Esophagus squamous epithelium (tissue), 5 donors: ENCODE measurements at places on chromosomes 11 and 22.

GRCh38 chr11:65298655-65299179, 15.9 kb upstream of the CDC42EP2 start:
- no peak for DNase-seq

DNA sequence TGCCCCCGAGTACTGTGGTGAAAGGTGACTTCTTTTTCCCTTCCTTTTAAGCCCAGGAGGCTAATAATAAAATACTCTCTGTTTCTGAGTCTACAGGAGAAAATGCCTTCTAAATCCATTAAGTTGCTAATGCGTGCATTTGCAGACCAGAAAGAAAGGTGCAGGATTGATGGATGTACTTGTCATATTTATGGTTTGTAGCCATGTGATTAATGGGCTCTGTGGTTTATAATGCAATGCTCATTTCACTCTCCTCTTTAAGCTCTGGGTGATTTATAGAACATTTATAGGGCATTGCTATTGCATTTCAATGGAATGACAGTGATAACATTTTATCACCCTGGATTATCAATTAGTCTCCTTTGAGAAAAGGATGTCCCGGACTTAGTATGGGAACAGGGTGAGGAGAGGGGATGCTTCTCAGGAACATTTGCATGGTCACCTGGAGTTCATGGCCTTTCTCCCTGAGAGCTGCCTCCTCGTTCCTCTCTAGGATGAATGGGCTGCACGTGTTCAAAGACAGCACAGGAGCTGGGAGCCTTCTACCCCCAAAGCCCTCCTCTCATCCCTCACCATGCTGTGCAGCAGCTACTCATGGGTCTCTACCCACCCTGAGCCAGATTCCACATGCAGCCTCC, 82.8 kb upstream of the HMGXB4 start:
- no peak for DNase-seq

GRCh38 chr11:86938203-86938899, 16.8 kb downstream of the FZD4 start:
- DNase-seq = no peak

DNA sequence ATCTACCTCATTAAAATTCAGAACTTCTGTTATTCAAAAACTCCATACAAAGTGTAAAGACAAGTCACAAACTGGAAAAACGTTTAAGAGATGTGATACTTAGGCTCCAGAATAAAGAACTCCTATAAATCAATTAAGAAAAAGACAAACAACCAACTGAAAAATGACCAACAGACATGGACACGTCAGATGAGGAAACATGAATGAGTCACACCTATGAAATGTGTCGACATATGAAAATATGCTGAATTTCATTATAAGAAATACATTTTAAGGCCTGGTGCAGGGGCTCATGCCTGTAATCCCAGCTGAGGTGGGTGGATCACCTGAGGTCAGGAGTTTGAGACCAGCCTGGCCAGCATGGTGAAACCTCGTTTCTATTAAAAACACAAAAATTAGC, 78.7 kb downstream of the ENTHD1 start:
- no peak for DNase-seq

GRCh38 chr22:17097701-17098100, 12.9 kb downstream of the IL17RA start:
- no peak for DNase-seq

DNA sequence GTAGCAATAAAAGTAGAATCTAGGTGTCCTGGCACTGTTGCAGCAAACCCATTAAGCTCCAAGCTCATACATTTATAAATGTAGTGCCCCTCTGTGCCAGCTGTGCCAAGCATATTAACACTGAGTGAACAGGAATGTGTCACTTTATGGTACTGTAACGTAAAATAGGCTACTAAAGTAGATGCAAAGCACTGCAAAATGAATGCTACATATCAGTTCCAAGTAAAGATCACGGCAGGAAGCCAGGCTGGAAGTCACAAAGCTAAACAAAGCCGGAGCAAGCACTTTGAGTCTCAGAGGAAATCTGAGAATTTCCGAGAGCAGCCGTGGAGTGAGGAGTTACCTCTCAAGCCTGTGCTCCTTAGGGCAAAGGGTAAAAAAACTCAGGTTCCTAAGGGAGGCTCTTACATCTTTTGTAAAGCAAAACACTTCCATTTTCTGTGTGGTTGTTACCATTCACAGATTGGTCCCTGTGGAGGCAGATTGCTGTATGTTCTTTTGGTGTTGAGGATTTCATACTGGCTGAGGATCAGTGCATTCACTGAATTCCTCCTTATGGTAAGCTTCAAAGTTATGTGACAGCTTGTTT, 85.7 kb downstream of the WNT11 start:
- no peak for DNase-seq

- DNase-seq = no peak
Observed at GRCh38 chr11:47289856-47290255, 19.9 kb downstream of the MADD start.

DNA sequence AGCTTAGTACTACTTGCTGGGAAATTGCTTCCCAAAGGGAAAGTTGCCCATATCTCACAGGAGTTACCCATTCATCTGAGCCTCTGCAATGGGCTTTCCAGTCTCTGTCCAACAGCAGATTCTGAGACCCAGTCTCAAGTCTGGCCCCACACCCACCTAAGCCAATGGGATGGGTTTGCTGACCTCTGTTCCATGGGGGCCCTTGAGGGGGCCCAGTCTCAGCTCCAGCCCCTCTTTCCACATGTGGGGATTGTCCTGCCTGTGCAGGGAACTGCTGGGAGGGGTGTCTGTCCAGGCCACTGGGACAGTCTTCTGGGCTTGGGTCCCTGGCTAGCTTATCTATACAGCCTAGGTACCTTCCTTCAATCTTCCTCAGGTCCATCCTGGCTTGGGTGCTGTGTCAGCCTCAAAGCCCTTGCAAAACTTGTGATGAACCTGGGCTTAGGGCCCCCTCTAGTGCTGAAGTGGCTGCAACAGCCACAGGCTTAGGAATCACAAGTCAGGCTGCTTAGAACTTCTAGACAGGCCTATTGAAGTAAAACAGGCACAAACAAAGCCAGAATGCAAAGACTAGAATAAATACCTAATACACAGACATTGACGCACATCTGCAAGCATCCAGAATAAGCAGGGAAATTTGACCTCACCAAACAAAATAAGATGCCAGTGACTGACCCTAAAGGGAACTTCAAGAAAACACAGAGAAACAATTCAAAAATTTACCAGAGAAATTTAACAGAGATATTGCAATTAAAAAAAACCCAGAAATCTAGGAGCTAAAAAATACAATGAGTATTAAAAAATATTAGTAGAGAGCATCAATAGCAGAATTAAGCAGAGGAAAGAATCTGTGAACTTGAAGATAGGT, 11.7 kb upstream of the PATL1 start:
- DNase-seq = no peak

GRCh38 chr11:57597461-57597915, at the start of gene SERPING1:
SERPING1 (plus strand) TSS chr11:57597685; CDS start chr11:57598271, 586 bp downstream.
- DNase-seq = no peak

GRCh38 chr11:68687986-68688385, 3.6 kb downstream of the GAL start:
- no peak for DNase-seq

DNA sequence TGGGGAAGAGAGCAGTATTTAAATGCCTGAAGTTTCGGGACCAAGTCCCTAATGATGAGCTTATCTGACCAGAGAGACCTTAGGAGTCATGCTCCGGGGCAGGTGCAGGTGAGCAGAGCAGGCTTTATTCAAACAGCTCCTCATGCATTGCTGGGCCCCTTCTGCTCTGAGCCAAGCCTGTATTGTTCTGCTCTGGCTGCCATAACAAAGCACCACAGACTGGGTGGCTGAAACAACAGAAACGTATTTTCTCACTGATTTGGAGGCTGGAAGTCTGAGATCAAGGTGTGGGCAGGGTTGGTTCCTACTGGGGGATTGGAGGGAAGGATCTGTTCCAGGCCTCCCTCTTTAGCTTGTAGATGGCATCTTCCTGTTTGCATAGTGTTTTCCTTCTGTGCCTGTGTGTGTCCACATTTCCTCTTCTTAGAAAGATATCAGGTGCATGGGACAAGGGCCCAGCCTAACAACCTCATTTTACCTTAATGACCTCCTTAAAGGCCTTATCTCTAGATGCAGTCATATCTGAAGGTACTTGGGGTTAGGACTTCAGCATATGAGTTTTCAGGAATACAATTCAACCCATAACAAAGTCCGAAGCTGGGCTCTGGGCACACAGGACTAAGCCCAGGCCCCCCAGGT, 97.1 kb upstream of the PARVA start:
- no peak for DNase-seq

DNA sequence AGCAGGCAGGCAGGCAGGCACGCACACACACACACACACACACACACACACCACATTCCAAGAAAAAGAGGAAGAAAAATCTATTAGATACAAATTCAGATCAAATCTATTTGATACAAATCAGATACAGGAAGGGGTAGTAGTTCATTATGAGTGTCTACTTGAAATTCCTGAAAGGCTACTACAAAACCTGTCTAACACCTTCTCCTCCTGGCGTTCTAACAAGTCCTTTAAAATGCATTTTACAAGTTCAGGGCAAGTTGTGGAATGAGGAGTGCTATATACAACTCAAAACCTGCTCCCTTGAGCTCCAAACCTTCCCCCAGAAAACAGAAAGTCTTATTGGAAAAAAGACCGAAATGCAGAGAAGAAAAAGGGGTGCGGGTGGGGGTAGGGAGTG, 476 bp downstream of the ARHGAP32 start:
- no peak for DNase-seq

GRCh38 chr11:5081405-5081804, 12.0 kb downstream of the OR52E1 start:
- DNase-seq = no peak

DNA sequence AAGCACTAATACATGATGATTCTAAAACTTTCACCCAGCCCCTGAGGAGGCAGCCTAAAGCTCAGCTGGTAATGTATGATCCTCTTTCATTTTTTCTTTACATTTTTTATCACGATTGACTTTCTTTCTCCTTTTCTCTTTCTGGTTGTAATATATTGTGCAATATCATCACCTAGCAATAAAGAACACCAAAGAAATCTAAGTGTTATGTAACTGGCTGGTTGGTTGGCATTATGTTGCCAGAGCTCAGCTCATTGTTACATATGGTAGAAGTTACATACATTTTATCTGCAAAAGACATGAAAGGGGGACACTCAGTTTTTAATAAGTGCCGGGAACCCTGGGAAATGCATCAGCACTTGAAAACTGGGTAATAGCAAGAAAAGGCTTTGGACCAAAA, 432.1 kb upstream of the DDI1 start:
- DNase-seq = no peak

DNA sequence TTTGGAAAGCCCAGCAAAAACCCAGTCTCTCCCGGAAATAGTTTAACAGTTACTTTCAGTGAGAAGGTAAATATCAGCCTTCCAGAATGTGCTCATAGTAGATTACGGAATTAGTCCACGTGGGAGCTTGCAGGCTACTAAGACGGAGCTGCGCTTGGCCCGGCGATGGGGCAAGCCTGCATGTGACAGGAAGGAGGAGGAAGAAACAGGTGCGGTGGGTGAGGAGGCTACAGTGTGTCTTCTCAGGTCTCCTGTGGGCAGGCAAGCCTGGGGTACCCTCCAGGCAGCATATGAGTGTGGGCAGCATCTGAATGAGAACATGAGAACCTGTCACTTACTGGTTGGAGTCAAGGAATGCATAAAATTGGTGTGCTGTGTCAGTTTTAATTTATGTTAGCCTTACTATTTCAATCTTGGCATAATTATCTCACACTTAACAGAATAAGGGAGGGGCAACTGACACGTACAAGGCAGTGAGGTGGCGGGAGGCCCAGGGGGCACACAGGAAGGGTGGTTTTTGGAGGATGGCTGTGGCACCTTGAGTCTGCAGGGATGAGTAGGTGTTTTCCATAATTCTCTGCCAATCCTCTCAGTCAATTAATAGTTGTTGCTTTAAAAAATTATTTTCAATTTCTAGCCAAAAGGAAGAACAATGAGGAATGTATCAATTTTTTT, 35.7 kb downstream of the CLMP start:
- no peak for DNase-seq

GRCh38 chr11:130165601-130166456, 6.2 kb downstream of the ST14 start:
- no peak for DNase-seq

- no peak for DNase-seq
Observed at GRCh38 chr11:134583397-134583990, 171.5 kb upstream of the B3GAT1 start.

DNA sequence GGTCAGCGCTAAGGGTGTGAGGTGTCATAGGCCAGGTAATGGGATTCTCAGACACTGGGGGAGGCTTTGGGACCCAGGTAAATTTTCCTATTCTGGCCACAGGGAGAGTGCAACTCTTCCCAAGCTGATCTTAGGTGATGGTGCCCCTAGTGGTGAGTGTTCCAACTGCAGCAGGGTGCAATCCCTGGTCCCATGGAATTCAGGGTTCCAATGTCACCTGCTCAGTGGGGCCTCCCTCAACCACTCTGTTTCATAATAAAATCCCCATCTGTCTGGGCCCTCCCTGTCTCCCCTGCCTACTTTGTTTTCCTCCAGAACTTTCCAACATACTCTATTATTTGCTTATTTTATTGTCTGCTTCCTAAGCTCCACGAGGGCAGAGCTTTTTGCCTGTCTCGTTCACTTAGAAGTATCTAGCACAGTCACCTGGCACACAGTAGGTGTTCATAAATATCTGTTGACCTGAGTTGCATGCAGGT, 2.9 kb upstream of the SGSM1 start:
- no peak for DNase-seq

- no peak for DNase-seq
Observed at GRCh38 chr22:28822930-28823551, 22.7 kb upstream of the XBP1 start.

- DNase-seq = peak; percentile 15
Observed at GRCh38 chr11:66100272-66101065, 30.4 kb downstream of the PACS1 start.

GRCh38 chr11:117632306-117632705, 164.7 kb downstream of the DSCAML1 start:
- no peak for DNase-seq

DNA sequence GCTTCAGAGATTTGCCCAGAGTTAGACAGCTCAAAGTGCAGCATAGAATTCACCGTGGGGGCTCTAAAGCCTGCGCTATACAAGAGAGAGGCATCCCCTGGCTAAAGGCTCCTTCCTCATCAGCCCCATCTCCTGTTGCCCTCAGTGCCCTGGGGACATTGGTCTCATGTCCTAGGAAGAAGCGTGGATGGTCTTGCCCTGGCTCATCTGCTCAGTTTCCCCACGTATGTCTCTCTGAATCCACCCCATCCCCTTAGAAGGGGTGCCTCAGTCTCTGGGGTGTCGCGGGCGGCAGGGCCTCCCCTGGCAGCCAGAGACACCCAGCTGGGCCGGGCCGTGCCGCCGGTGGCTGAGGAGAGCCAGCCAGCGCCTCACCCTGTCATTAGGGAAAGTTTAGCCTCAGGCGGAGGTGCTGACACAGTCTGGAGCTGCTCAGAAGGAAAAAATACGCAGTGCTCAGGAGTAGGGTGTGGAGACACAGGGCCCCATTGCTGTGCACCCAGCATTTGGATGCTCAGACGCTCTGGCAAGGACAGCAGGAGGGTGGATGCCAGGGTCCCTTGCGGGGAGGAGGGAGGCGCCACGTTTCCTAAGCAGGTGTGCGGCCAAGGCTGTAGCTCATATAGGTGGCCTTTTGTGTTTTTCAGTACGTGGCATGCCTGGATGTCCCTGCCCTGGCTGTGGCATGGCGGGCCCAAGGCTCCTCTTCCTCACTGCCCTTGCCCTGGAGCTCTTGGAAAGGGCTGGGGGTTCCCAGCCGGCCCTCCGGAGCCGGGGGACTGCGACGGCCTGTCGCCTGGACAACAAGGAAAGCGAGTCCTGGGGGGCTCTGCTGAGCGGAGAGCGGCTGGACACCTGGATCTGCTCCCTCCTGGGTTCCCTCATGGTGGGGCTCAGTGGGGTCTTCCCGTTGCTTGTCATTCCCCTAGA, 1.3 kb downstream of the SLC39A13 start:
- DNase-seq = no peak

- no peak for DNase-seq
Observed at GRCh38 chr11:2097356-2097997, 41.7 kb downstream of the IGF2 start.
